Activated CD8-positive, alpha-beta memory T cell treated with anti-CD3 and anti-CD28 coated beads, Interleukin-2, amount 50 U/mL, for 48 hours (primary cell): ENCODE measurements at places on chromosomes 2 and 18.

GRCh38 chr18:68940039-68940438 lies 142.2 kb downstream of the CCDC102B start:
- DNase-seq, result no peak

- DNase-seq, result no peak
These were observed 100.2 kb downstream of the ATAD2B start for GRCh38 chr2:23826771-23827170.

- DNase-seq, result no peak
These were observed 164.4 kb downstream of the TMEFF2 start for GRCh38 chr2:192030289-192030688.

GRCh38 chr2:80670763-80671162 lies 366.2 kb upstream of the LRRTM1 start:
- no peak for DNase-seq

DNA sequence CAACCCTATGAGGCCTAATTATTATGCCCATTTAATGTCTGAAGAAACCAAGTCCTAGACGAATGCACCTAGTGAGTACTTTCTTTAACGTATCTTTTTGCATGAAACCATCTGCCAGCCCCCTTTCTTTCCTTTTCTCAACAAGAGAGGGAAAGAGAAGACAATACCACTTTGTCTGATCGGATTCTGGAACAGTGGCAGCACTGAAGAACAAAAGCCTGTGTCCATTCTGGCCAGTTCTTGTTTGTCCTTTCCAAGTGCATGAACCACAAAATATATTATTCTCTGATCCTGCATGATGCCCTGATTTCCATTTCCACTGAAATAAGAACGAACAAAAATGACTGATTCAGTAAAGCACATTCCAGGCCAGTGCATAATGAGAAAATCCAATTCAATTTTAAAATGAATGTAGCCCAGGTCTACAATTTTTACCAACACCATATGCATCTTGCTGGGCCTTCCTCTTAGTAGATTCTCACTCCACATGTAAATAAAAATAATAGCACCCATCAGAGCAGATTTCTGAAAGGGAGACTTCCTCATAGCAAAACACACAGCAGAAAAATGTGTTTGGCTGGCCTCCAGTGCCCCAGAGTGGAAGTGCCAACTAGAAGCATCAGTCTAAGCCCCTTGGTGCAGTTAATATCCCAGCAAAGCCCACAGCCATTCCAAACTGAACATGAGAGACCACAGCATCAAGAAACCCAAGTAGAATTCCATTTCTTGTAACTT lies 422.6 kb upstream of the ID2 start:
- DNase-seq, result no peak

DNA sequence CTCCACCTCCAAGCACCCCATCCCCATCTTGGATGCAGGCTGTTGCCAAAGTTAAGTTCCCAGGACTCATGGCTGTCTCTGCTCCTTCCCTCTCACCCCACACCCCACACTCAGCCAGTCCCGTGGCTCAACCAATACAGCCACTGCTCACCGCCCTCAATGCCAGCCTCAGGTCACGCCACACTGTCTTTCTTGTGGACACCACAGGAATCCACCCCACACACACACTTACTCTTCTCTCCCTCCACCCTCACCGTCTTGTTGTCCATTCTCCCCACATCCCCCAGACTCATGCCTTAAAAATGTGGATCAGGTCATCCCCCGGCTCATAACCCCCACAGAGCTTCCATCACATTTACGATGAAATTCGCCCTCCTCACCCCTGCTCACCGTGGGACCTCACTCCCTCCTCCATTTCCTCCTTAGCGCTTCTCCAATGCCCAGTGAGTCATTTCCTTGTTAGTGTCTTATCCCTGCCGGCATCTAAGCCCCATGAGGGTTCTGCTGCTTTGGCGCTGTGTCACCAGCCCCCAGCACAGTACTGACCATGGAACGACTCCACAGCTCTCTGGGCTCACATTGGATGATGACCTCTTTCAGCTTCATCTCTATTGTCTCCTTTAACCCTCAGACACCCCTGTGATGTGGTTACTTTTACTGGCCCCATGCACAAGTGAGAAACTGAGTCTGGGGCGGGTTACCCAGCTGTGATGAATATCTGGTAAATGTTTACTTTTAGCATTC lies 13.8 kb downstream of the MLPH start:
- DNase-seq, result no peak

DNA sequence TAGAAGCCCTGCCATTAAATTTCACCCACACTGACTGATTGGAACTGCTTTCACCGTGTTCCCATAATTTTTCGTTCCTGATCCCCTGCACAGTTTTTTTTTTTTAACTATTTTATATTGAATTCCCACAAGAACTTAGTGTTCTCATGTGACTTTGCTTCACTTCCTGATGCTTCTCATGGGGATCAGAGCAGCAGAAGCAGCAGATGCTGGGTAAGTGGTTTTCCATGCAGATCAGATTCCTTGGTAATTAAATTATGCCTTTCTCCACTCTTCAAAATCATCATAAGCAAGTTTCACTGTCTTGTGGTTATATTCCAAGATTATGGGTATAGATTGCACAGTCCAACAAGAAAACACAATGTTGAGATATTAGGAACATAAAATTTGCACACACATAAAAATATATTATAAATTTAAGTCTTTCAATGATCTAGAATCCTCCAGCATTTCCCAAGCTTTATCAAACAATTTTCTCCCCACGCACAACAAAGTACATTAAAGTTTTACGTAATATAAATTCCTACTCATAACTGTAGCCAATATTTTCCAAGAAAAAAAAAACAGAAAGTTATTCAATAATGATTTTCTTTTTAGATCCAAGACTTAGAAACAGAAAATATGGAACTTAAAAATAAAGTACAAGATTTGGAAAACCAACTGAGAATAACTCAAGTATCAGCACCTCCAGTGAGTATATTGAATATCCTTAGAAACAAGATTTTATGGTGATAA lies 277.9 kb downstream of the GULP1 start:
- DNase-seq, result no peak
